ENCODE measurements at places on chromosomes 3 and 15.

GRCh38 chr3:140068494-140069017 lies 133.6 kb downstream of the CLSTN2 start:
- no peak for DNase-seq

- DNase-seq, result no peak
Observed at GRCh38 chr3:42729404-42730145, 27.0 kb upstream of the HHATL start.

GRCh38 chr3:108328821-108329486 lies 32.6 kb downstream of the HHLA2 start:
- DNase-seq, result no peak

GRCh38 chr15:28995705-28996104 lies 109.9 kb downstream of the APBA2 start:
- no peak for DNase-seq

GRCh38 chr15:29101491-29101890 lies 168.1 kb downstream of the NSMCE3 start:
- DNase-seq, result no peak

DNA sequence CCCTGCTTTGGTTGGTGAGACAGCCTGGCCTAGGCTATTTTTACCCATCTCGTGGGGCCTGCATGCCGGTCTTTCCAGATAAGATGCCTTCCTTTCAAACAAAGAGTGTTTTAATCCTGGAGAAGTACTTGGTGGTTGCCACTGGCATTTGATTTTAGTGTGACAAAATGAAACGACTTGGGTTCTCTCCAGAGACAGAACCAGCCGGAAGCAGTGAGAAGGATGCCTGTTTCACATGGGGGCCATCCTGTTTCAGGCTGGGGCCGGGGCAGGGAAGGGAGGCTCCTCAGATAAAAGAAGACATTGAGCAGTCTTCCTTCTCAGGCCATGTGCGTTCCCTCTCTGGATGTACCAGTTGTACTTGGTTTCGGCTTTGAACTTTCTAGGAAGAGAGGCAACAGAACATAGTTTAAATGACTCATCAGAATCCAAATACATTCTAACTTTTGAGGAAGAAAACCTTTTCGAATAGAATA lies 74.9 kb downstream of the TOP2B start:
- no peak for DNase-seq

DNA sequence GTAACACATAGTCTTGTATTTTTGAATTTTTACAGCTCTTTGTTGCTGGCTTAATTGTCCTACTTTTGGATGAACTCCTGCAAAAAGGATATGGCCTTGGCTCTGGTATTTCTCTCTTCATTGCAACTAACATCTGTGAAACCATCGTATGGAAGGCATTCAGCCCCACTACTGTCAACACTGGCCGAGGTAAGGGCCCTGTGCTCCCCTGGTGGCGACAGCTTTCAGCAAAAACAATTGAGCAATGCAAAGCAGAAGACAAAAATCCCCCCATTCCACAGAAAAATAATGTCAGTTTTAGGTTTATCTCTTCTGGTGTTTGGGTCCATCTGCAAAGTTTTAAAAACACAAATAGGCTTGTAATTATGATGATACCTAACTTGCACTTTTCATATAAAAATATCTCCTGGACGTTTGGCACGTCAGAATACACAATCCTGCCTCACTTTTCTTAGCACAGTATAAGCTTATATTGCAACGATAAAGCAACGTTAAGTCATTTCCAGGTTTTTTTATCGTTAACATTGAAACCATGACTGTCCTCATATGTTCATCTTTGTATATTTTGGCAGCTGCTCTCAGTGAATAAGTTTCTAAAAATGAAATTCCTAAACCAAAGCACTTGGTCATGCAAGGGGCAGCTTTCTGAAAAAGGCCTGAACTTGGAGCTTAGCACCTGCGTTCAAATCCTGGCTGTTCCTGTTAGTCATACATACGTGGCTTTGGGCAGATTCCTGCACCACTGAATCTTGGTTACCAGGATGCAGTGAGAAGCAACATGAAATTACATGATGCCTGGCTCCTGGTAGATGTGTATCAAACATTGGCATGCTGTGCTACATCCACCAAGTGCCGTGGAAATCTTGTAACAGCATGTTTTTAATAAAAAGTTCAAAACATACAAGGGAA lies 8.5 kb downstream of the SEC61A1 start:
- no peak for DNase-seq

- no peak for DNase-seq
Observed at GRCh38 chr3:133933097-133934024, 37.7 kb upstream of the RAB6B start.

- DNase-seq, result no peak
Observed at GRCh38 chr3:189833266-189833665, 202.1 kb downstream of the TP63 start.

- DNase-seq, result peak; percentile 79
Observed at GRCh38 chr15:44219073-44219472, 24.0 kb upstream of the FRMD5 start.

GRCh38 chr3:119042162-119042561 lies 7.5 kb upstream of the IGSF11 start:
- no peak for DNase-seq

- no peak for DNase-seq
Observed at GRCh38 chr3:101828276-101828675, 21.0 kb upstream of the NFKBIZ start.

GRCh38 chr3:195551381-195551978 lies 8.4 kb upstream of the PPP1R2 start:
- DNase-seq, result no peak

- no peak for DNase-seq
Observed at GRCh38 chr15:81337713-81338157, 13.8 kb upstream of the STARD5 start.

GRCh38 chr3:52109611-52110301 lies 44.5 kb downstream of the POC1A start:
- no peak for DNase-seq

DNA sequence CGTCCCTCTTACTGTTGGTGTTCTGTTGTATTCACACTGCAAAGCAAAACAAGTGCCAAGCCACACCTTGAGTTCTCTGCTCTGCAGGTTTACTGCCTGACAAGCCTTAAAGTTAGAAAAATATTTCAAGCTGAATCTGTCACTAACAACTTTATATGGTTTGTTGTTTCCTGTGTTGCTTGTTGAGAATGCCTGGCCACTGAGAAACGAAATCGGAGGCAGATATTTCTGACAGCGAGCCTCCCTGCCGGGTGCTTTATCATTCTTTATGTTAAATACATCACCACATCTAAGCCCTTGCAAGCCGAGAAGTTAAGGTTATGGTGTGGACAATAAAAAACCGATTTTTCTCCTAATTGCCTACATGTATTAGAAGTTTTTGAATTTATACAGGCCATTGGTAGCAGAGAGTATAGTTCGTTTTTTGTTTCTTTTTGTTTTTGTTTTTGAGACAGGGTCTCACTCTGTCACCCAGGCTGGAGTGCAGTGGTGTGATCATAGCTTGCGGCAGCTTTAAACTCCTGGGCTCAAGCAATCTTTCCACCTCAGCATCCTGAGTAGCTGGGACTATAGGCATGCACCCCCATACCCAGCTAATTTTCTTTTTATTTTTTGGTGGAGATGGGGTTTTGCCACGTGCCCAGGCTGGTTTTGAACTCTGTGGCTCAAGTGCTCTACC lies 188.4 kb upstream of the ICE2 start:
- no peak for DNase-seq

DNA sequence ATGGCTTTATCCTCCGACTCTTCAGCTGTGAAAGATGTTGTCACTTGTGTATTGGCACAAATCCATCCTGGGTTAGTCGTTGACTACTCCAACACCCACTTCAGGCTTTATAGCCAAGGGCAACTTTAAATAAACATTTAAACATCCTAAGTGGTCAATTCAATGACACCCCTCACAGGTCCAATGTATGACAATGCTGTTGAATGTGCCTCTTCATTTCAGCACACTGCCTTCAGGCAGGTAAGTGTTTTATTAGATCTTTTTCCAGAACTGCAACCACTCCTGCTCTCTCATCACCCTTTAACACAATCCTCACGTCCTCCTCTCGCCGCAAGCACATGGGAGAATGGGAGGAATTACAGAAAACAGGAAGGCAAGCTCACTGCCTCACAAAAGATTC lies 30.3 kb downstream of the IL12A start:
- no peak for DNase-seq

DNA sequence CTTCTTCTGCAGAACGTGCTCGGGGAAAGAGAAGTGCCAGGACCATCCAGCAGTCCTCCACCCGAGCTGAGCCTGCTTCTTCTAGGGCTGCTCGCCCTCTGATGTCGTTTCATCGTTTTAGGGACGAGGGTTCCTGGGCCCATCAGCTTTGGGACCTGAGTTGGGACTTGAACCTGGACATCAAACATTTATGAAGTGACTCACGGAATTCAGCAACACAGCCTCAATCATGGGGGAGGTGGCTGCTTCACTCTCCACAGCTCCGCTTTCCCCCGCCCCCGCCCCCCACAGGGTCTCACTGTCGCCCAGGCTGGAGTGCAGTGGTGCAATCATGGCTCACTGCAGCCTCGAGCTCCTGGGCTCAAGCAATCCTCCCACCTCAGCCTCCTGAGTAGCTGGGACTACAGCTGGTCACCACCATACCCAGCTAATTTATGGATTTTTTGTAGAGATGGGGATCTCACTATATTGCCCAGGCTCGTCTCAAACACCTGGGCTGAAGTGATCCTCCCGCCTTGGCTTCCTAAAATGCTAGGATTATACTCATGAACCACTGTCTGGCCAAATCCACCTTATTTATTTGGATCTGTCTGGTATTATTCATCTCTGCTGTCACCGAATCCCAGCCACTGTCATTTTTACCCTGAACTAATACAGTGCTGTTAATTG lies 725 bp upstream of the SCAMP2 start:
- no peak for DNase-seq

DNA sequence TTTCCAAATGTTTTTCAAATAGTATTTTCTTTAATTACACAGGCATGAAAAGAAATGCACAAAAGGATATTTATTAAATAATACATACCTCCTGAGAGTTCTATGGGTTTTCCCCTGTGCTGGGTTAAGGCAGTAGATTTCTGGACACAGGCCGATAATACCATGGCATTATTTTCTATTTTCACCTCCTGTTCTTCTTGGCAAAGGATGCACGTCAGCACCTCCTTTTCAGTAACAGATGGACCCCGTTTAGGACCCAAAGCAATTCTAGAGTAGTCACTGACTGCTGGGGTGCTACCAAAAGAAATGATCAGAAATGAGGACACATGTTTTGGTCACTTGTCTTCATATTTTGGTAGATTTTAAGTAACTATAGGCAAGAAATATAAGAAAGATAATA lies 86.4 kb upstream of the TTBK2 start:
- peak; percentile 86 for DNase-seq

DNA sequence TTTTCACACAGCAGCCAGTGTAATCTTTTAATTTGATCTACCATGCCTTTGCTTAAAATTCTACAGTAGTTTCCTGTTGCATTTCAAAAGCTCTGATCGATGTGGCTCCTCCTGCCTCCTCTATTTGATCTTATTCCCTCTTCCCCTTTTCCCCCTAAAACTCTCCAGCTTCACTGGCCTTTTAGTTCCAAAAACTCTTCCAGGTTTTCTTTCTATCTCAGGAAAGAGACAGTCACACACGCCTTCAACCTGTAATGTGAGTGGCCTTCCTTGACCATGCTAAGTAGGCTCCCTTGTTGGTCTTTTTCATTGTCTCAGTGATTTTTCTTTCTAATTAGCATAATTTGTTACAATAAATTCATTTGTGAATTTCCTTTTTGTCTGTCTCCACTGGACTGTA lies 985 bp downstream of the TEX9 start:
- DNase-seq, result peak; percentile 12

- DNase-seq, result no peak
Observed at GRCh38 chr3:143851331-143852017, 3.2 kb upstream of the SLC9A9 start.

DNA sequence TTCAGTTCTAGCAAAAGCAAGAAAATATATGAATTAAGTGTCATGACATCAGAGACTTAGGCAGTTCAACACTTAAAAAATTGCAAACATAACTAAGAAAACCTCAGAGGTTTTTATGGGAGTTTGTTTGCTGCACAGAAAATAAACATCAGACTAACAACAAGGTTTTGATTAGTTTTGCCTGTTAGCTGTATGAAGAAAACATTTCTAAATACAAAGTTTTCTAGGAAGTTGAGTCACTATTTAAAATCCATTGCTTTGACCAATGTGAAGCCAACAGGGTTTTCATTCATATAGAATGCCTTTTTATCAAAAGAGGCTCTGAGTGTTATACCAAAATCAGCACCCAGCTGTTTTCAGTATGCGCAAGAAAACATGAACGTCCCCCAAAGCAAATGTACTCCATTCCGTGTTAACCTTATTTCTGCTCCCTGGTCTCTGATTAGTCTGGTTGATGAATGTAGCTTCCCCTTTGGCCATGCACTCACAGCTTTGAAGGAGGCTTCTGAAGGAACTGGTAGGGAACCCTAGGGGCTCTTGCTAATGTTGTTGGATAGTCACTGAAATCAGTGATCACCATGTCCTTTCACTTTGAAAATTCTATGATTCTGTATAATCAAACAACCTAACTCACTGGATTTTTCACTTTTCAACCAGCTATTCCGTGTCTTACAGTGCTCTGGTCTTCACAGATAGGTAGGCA lies 89.6 kb upstream of the TSEN2 start:
- DNase-seq, result no peak

DNA sequence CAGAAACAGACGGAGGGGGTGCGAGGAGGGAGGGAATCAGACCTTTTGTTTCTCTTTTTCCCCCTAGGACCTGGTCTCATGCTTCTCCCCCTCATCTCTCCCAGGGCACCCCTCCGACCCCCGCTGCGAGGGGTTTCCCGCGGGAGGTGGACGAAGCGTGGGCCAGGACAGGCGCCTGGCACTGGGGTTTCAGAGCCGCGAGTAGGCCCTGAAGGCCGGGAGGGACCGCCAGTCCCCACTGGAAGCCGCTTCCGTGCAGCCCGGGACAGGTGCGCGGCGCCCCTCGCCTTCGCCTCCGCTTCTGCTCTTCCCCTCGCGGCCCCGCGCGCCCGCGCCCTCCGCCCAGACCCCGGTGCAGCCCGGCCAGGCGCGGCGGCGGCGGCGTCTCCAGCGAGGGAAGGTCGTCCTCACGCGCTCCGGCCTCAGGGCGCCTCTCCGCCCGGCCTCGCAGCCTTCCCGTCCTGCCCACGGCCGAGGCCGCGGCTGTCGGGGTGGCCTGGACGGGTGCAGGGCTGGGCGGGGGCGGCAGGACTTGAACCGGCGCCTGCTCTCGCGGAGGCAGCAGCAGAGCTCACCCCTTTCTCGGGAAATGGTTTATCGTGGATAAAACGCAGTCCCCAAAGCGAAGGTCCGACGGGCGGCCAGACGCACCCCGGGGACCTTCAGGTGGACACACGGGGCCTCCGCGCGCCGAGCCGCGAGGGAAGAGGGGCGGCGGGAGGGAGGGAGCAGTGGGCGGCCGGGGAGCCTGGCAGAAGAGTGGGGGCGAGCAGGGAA lies 31.5 kb upstream of the ADAMTS17 start:
- no peak for DNase-seq

- DNase-seq, result no peak
Observed at GRCh38 chr15:92051716-92052115, 198.2 kb downstream of the SLCO3A1 start.

- DNase-seq, result no peak
Observed at GRCh38 chr3:71135373-71136088, 448.0 kb downstream of the FOXP1 start.

GRCh38 chr15:81530271-81530691 lies 156.3 kb upstream of the TMC3 start:
- no peak for DNase-seq
